ENCODE measurements at places on chromosomes 4 and X.

GRCh38 chr4:105461221-105461620 is 12.6 kb downstream of the PPA2 start:
- peaks cover 23% of the 10 kb centered on the region for H3K4me1 ChIP-seq
- H3K27ac ChIP-seq = no peak overlapping the region
- H3K4me3 ChIP-seq = no peak overlapping the region
- no peak for DNase-seq

- H3K27me3 ChIP-seq = peaks cover 13% of the 10 kb centered on the region
- no peak overlapping the region for H3K27ac ChIP-seq
- DNase-seq = no peak
- no peaks in the 10 kb centered on the region for H3K4me1 ChIP-seq
Observed at GRCh38 chr4:183541010-183541751, 36.3 kb downstream of the ING2 start.

DNA sequence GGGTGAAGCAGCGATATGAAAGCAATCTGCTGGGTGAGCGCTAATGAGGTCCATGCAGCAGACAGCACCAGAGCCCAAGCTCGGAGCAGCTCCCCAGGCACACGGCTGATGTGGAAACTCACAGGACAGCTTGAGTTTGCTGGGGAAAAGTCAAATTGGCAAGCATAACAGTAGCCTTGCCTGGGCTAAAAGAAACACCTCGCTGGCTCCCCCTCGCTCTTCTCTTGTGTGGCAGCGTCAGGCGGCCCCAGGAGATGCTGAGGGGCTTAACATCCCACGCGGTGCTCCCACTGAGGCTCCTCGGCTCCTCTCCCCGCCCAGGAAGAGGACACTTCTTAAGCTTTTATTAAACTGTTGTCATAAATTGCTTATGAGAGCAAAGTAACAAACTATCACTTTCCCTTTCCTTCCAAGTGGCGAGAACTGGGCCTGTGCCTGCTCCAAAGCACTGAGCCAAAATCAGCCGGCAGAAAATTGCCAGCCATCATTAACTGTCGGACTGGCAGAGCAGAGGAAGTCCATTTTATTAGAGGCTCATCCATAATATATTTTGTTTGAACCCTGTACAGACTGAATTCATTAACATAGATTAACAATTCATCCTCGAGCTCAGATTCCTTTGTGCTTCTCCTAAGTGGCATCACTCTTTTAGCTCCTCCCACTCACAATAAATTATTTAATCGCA is 111.4 kb downstream of the TSPAN5 start:
- H3K4me1 ChIP-seq = no peaks in the 10 kb centered on the region
- DNase-seq = peak; percentile 17
- no peaks in the 10 kb centered on the region for H3K27me3 ChIP-seq
- no peaks in the 10 kb centered on the region for H3K36me3 ChIP-seq
- peak overlapping the region; percentile 52 for H3K4me3 ChIP-seq
- peak overlapping the region; percentile 9 for H3K27ac ChIP-seq

DNA sequence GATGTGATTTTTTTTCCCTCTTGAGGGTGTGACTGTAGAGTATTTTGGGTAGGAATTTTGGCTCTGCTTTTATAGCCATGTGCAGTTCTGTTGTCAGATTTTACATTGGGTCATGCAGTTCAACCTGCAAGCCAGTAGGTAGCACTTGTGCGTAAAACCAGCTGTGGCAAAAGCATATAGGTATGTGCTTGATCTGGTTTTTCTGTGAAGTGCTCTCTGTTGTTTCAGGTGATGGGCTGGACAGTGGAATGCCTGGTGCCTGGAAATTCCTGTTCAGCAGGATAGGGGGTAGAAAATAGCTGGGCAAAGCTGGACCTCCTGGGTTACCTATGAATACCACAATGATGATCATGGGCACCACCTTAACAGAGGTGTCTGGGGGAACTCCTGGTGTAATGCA is 584.2 kb upstream of the PCDH10 start:
- no peaks in the 10 kb centered on the region for H3K36me3 ChIP-seq
- no peak overlapping the region for H3K4me3 ChIP-seq
- H3K4me1 ChIP-seq = no peaks in the 10 kb centered on the region
- no peak for DNase-seq
- H3K27ac ChIP-seq = no peak overlapping the region
- H3K27me3 ChIP-seq = no peaks in the 10 kb centered on the region

- no peaks in the 10 kb centered on the region for H3K36me3 ChIP-seq
- DNase-seq = no peak
- H3K4me3 ChIP-seq = no peak overlapping the region
- H3K4me1 ChIP-seq = no peaks in the 10 kb centered on the region
- H3K27ac ChIP-seq = no peak overlapping the region
Observed at GRCh38 chrX:102833136-102833535, 103.9 kb upstream of the RAB40AL start.

DNA sequence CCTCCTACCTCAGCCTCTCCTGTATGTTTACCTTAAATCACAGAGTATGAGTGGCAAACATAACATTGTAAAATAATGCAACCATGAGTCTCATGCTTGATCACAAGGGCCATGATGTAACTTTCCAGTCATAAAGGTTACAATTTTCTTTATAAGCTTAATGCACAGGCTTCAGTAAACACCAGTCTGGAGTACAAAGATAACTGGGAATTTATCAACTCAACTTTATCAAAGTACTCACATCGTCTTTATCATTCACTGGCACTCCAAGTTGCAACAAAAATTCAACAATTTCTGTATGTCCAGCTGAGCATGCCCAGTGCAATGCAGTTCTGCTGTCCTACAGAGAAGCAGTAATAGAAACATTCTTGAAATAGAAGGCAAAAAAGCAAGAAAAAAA is 2.8 kb downstream of the PSMD10 start:
- H3K4me1 ChIP-seq = no peaks in the 10 kb centered on the region
- H3K27ac ChIP-seq = no peak overlapping the region
- no peaks in the 10 kb centered on the region for H3K27me3 ChIP-seq
- no peak for DNase-seq

DNA sequence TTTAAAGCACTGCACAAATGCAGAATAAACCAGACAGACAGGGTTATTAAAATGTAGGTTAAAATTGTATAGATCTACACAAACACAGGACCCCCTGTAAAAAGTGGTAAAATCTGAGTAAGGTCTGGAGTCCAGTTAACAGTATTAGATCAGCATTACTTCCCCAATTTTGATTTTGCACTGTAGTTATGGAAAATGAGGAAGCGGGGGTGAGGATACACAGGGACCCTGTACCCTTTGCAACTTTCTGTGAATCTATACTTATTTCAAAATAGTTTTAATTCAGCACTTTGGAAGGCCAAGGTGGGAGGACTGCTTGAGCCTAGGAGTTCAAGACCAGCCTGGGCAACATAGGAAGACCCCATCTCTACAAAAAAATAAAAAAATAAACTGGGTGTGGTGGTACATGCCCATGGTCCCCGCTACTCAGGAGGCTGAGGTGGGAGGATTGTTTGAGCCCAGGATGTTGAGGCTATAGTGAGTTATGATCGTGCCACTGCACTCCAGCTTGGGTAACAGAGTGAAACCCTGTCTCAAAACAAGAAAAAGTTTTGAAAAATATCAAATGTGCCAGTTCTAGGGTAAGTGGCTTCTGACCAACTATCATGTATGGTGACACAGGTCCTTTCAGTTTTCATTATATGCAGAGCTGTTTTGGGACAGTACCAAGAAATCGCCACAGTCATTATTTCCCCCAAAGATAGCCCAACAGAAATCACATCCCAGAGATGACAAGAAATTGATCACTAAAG is 17.7 kb downstream of the SEL1L3 start:
- DNase-seq = no peak
- no peaks in the 10 kb centered on the region for H3K27me3 ChIP-seq
- H3K36me3 ChIP-seq = no peaks in the 10 kb centered on the region
- peaks cover 33% of the 10 kb centered on the region for H3K4me1 ChIP-seq
- no peak overlapping the region for H3K4me3 ChIP-seq

DNA sequence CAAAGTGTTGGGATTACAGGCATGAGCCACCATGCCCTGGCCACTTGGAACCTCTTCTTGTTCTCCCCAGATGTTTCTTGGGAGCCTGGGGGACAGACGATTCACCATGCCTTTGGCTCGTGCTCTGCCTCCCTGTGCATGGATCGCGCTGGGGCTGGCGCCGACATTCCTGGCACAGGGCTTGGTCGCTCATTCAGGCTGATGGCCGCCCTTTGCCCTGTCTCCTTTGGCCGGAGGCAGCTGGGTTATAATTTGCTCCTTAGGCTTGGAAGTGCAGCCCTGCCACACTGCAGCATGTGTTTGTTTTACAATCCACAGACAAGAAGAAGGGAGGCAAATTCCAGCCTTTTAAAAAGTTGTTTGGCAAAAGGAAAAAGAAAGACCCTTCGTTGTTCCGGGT is 115.3 kb downstream of the AASDH start:
- no peaks in the 10 kb centered on the region for H3K4me1 ChIP-seq
- no peak overlapping the region for H3K4me3 ChIP-seq
- no peaks in the 10 kb centered on the region for H3K36me3 ChIP-seq
- peaks cover 7% of the 10 kb centered on the region for H3K27me3 ChIP-seq
- H3K27ac ChIP-seq = no peak overlapping the region
- DNase-seq = no peak

- DNase-seq = peak; percentile 2
- H3K4me3 ChIP-seq = no peak overlapping the region
- no peaks in the 10 kb centered on the region for H3K36me3 ChIP-seq
- H3K27ac ChIP-seq = no peak overlapping the region
Observed at GRCh38 chr4:1592068-1592708, 91.9 kb downstream of the FAM53A start.

GRCh38 chr4:8030121-8030781 is 90.6 kb upstream of the AFAP1 start:
- no peaks in the 10 kb centered on the region for H3K36me3 ChIP-seq
- H3K4me1 ChIP-seq = no peaks in the 10 kb centered on the region
- no peak overlapping the region for H3K27ac ChIP-seq
- no peak for DNase-seq
- no peak overlapping the region for H3K4me3 ChIP-seq

DNA sequence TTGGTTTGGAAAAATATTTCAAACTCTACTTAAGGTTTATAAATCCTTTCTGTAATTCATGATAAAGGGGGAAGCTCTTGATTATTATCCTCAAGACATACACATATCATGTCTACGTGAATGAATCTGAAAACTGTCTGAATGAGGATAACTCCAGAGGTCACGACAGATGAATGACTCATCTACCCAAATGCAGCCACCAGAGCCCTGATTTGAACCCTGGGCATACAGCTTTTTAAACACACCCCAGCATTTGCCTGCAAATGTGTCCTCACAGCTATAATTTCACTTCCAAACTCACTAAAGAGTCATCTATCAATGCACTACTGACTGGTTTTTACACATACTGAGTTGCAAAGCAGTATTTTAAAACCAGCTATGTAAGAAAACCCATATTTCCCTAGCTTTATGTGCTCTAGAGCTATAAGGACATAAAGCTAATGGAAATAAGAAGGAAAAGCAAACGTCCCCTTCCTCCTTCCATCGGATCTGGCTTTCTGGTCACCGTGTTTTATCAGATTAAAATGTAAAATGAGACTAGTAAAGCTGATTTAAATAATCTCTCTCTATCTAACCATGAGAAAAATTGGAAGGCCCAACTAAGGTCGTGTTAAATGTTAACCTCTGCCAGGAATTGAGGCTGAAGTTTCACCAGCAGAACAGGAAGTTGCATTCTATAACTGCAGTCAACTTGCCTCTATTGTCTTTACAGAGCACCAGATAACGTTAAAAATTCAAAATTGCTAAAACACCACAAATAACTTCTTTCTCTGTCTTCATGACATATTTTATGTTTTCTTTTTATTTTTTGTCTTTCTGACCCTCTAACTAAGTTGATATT is 63.1 kb upstream of the SPP1 start:
- no peaks in the 10 kb centered on the region for H3K36me3 ChIP-seq
- no peaks in the 10 kb centered on the region for H3K27me3 ChIP-seq
- no peak for DNase-seq
- H3K4me3 ChIP-seq = no peak overlapping the region

GRCh38 chr4:112947616-112948015 is 101.8 kb upstream of the ANK2 start:
- DNase-seq = no peak
- H3K4me1 ChIP-seq = no peaks in the 10 kb centered on the region
- no peaks in the 10 kb centered on the region for H3K27me3 ChIP-seq
- H3K27ac ChIP-seq = no peak overlapping the region
- H3K4me3 ChIP-seq = no peak overlapping the region

DNA sequence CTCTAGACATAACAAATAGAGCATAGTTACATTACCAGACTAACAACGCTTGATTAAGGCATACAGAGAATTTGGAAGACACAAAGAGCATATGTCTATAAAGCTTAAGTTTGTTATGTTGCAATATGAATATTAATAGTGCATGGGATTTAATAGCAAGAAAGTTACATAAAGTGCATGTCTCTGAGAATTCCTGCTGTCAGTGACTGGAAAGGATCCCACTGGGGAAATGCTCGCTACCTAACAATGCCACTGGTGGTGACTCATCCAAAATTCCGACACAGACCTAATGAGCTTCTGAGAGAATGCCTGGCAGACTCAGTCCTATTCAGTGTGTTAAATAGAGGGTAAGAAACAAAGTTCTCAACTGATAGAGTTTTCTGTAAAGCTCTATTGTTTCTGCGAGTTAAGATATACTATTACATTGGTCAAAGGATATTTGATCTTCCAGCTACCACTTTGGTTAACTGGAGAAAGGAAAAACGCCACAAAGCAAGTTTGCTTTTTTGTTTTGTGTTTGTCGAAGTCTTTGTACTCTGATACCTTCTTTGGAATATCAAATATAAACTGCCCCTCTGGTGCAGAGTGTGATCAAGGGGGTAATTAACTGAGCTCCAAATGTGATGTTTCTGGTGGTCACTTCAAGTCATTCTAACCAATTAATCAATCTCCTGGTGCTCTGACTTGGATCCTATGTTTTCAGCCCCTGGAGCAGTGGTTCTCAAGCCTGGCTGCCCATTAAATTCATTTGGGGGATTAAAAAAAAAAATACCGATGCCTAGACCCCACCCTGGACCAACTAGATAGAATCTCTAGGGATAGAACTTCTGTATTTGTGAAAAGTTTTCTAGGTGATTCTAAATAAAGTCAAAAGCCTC is 107.9 kb downstream of the PALLD start:
- H3K4me1 ChIP-seq = peaks cover 8% of the 10 kb centered on the region
- H3K4me3 ChIP-seq = no peak overlapping the region
- H3K36me3 ChIP-seq = no peaks in the 10 kb centered on the region
- H3K27me3 ChIP-seq = no peaks in the 10 kb centered on the region
- H3K27ac ChIP-seq = no peak overlapping the region
- peak; percentile 67 for DNase-seq

- no peak for DNase-seq
- H3K27ac ChIP-seq = no peak overlapping the region
- peaks cover 11% of the 10 kb centered on the region for H3K4me1 ChIP-seq
Observed at GRCh38 chr4:15457406-15458201, 12.1 kb upstream of the CC2D2A start.

GRCh38 chrX:132692066-132692465 is 203.2 kb upstream of the MBNL3 start:
- DNase-seq = no peak
- H3K27ac ChIP-seq = no peak overlapping the region
- no peaks in the 10 kb centered on the region for H3K27me3 ChIP-seq

Data from heart right ventricle (tissue), 16 donors.